ENCODE measurements at places on chromosomes 2 and 18.

DNA sequence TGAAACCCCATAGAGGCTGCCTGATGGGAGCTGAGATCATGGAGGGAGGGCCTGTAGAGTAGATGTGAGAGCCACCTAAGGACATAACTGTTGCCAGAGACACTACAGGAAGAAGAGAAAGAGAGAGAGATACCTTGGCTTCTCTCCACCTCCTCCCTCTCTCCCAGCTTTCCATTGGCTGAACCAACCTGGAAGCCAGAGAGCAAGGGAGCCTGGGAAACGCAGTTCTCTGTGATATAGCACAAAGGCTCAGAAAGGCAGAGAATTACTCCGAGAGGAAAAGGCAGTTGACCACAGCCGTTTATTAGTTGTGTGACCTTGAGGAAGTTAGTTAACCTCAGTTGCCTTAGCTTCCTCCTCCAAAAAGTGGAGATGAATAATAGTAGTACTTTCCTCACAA, 37.7 kb upstream of the MAT2A start:
- no peak for DNase-seq
- no peaks in the 10 kb centered on the region for H3K27me3 ChIP-seq
- no peaks in the 10 kb centered on the region for H3K36me3 ChIP-seq
- H3K4me1 ChIP-seq = peaks cover 19% of the 10 kb centered on the region
- H3K27ac ChIP-seq = peak overlapping the region; percentile 80

DNA sequence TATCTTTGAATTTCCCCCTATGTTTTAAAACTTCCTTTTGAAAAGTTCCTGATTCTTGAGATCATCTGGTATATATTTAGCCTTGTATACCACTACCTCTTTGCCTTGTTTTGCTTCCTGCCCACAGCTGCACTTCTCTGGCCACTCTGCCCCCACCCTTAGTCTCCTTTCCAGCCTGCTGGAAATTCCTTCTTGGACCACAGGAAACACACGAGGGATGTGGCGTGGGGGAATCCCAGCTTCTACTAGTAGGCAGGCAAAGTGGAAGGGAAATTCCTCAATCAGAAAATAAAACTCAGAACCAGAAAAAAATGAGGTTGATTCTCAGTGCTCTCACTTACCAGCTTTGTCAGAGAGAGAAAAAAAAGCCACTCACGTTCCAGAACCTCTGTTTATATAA, 13.4 kb downstream of the IL18RAP start:
- no peak overlapping the region for H3K4me3 ChIP-seq
- no peaks in the 10 kb centered on the region for H3K36me3 ChIP-seq
- H3K27me3 ChIP-seq = no peaks in the 10 kb centered on the region
- H3K27ac ChIP-seq = no peak overlapping the region

- no peaks in the 10 kb centered on the region for H3K4me1 ChIP-seq
- no peak overlapping the region for H3K4me3 ChIP-seq
- H3K27ac ChIP-seq = no peak overlapping the region
- H3K27me3 ChIP-seq = no peaks in the 10 kb centered on the region
- peak; percentile 77 for DNase-seq
Measured at GRCh38 chr2:170224692-170225294, 46.8 kb downstream of the MYO3B start.

- H3K4me1 ChIP-seq = peaks cover 62% of the 10 kb centered on the region
- peak overlapping the region; percentile 54 for H3K27ac ChIP-seq
- no peaks in the 10 kb centered on the region for H3K36me3 ChIP-seq
- no peaks in the 10 kb centered on the region for H3K27me3 ChIP-seq
- DNase-seq = peak; percentile 32
- no peak overlapping the region for H3K4me3 ChIP-seq
Measured at GRCh38 chr18:58276789-58277739, 233.0 kb downstream of the NEDD4L start.

- H3K27ac ChIP-seq = peak overlapping the region; percentile 84
- no peak for DNase-seq
- no peaks in the 10 kb centered on the region for H3K27me3 ChIP-seq
- H3K36me3 ChIP-seq = no peaks in the 10 kb centered on the region
- H3K4me1 ChIP-seq = peaks cover 36% of the 10 kb centered on the region
Measured at GRCh38 chr2:236643480-236643879, 73.9 kb downstream of the ACKR3 start.

DNA sequence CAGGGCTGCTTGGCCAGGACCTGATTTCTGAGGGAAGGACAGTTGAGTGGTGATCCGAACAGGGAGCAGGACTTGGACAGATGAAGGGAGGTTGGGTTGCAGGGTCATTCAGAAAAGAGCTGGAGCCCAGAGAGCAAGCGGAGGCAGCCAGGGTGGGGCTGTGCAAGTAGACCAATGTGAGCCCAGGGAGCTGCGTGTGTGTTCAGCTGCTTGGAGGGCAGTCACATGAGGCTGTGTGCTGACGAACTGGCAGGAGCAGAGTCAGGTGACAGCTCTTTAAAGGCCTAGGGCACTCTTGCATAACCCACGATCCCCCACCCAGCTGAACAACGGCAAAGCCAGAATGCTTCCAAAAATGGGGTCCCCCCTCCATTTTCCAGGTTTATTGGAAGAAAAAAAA, 4.6 kb upstream of the MLPH start:
- peak; percentile 94 for DNase-seq
- H3K27ac ChIP-seq = peak overlapping the region; percentile 86
- H3K4me1 ChIP-seq = peaks cover 17% of the 10 kb centered on the region
- H3K4me3 ChIP-seq = no peak overlapping the region

DNA sequence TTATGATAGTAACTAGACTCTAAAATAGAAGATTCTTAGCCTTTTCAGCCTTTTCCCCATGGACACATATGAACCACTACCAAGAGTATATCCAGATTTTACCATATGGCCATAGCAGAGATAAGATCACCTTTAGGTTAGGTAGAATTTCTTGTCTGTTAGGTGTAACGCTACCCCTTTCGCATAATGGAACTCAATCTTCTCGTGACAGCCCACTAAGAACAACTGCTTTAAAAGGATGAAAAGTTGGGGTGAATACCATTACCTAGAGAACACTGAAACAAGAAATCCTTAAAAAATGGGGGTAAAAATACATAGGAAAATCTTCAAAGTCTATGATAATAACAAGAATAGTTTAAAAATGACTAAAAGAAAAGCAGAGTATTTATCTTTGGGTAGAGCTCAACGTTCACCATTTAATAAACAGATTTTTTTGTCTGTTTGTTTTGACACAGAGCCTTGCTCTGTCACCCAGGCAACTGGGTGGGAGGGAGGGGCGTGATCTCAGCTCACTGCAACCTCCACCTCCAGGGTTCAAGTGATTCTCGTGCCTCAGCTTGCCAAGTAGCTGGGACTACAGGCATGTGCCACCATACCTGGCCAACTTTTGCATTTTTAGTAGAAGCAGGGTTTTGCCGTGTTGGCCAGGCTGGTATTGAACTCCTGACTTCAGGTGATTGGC, 67.2 kb downstream of the VIL1 start:
- no peak overlapping the region for H3K4me3 ChIP-seq
- DNase-seq = no peak
- H3K36me3 ChIP-seq = peaks cover 5% of the 10 kb centered on the region
- no peak overlapping the region for H3K27ac ChIP-seq
- H3K4me1 ChIP-seq = no peaks in the 10 kb centered on the region

- H3K27ac ChIP-seq = peak within 1 kb of the TSS; percentile 97
- H3K4me3 ChIP-seq = peak within 1 kb of the TSS; percentile 82
- H3K36me3 ChIP-seq = no peaks in the 10 kb centered on the region
- DNase-seq = peak; percentile 83
Measured at GRCh38 chr18:76495006-76495370, at the start of gene ZNF516. ZNF516 (minus strand) TSS chr18:76495242; CDS start chr18:76443054, 52,188 bp downstream.

DNA sequence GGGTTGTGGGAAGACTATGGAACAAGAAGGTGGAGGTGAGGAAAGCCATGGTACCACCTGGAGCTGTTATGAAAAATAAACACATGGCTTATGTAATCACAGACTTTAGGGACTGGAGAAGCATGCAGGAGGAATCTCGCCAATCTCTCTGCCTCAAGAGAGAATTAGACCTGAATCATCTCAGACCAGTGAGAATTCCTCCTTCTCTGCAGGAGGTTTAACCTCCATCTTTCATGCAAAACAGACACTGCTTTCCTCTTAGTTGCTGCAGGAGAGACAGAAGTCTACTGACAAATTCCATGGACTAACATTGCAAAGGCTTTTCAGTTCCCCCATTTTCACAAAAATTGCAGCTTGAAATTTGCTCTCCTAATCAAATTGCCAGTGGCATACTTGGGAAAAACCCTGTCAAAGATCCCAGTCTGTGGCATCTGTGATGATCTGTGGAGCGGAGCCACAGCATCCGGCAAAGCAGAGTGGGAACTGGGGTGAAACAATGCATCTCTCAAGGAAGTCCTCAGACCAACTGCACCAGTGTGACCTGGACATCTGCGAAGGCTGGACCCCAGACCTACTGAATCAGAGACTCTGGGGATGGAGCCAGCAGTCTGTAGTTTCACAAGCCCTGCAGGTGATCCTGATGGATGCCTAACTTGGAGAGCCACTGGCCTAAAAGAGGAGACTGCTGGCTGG, 28.6 kb upstream of the NCKAP5 start:
- H3K4me1 ChIP-seq = peaks cover under 1% of the 10 kb centered on the region
- no peak overlapping the region for H3K4me3 ChIP-seq
- H3K27ac ChIP-seq = no peak overlapping the region
- no peak for DNase-seq
- no peaks in the 10 kb centered on the region for H3K36me3 ChIP-seq

DNA sequence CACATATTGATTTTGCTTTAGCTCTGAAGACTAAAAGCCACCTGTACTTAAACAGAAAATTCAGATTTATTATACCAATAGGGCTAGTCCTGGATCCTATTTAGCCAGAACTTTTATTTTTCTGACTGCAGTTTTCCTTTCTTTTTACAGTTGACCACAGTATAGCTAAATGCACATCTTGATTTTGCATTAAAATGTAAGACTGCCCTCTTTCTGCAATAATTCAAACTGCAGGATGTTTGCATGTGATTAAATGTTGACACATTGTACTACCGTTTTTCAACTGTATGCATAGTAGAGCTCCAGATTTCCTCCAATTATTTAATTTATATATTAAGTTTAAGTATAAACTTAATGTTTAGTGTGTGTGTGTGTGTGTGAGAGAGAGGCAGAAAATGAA, 1262.9 kb downstream of the SUCLG1 start:
- H3K4me3 ChIP-seq = no peak overlapping the region
- no peak for DNase-seq
- H3K36me3 ChIP-seq = no peaks in the 10 kb centered on the region
- no peak overlapping the region for H3K27ac ChIP-seq

DNA sequence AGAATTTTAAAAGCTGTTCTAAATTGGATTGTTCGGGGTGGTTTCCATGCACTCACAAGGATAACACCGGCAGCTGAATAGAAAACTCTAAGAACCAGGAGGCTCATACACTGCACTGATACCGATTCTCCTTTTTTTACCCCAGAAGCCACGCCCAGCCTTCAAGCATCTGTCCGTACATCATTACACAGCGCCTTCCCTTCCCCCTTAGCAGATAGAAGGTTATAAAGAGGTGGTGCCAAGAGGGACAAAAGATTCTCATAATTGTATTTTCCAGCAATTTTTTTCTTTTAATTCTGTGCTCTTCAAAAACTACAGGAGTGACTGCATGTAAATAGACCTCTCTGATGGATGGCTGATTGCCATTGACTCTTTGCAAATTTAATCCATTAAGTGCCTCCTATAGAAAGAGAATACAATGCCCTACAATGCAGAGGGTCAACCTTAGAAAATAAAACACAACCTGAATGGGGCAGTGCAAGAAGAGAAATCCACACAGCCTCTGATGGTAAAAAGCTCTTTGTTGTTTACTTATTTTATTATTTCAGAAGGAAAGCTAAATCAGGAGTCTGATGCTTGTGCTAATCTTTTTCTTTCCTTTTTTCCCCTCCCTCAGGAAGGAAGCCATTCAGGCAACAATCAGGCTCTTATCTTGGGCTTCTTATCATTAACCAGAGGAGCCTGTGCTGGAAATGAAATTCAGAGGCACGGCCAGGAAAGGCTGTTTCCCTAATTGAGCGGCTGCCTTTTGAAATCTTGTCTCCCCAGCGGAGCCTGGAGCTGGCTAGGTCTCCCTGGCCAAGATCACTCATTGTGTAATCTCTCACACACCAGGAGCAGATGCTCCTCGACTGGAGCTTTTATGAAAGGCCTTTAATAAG, 198.9 kb upstream of the NABP1 start:
- no peaks in the 10 kb centered on the region for H3K36me3 ChIP-seq
- no peaks in the 10 kb centered on the region for H3K27me3 ChIP-seq
- no peak overlapping the region for H3K4me3 ChIP-seq
- H3K4me1 ChIP-seq = no peaks in the 10 kb centered on the region
- H3K27ac ChIP-seq = peak overlapping the region; percentile 52

DNA sequence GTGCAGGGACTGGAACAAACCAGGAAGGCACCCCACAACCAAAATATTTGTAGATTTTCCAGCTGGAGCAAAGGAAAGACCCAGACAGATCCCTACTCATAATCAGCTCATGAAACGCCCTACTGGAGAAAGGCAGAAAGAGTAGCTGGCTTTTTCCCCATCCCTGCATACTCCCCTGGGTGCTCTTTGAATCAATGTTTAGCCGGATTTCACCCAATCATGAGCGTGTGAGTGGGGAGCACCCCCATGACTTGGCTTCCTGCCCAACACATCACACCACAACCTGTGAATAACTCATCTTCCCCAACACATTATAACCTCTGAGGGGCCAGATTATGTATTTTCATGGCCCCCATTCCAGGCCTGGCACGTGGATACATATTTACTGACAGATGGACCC, 35.1 kb upstream of the SLC14A1 start:
- no peaks in the 10 kb centered on the region for H3K4me1 ChIP-seq
- no peak overlapping the region for H3K4me3 ChIP-seq
- peak; percentile 37 for DNase-seq
- H3K27ac ChIP-seq = no peak overlapping the region
- H3K27me3 ChIP-seq = no peaks in the 10 kb centered on the region
- no peaks in the 10 kb centered on the region for H3K36me3 ChIP-seq

DNA sequence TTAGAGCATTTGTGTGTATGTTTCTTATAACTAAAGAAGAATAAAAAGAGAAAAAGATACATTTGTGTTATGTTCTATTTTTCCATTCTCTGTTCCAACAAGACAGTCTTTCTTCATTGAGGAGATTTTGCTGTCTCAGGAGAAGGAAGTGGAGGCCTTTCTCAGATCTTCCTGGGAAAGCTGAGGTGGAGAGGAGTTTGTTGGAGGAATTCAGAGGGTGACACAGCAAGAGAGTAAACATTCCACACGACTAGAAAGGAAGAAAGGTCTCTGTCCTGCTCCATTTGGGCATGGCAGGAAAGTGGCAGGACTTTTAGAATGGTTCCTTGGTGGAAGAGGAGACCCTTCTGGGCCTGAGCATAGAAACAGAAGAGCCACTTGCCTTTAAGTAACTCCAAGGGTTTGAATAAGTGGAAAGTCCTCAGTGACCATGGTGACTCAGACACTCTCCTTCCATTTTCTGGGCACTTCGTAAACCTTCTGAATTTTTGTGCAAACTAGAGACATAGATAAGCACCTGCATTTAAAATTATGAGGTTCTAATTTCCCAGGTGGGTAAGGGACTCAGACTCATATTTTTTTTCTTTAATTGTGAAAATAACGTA, 52.3 kb upstream of the COL5A2 start:
- H3K4me1 ChIP-seq = no peaks in the 10 kb centered on the region
- DNase-seq = no peak
- H3K27ac ChIP-seq = no peak overlapping the region
- no peaks in the 10 kb centered on the region for H3K36me3 ChIP-seq

Data from stomach (tissue), 19 donors.